ENCODE measurements at places on chromosomes 11 and 22.

DNA sequence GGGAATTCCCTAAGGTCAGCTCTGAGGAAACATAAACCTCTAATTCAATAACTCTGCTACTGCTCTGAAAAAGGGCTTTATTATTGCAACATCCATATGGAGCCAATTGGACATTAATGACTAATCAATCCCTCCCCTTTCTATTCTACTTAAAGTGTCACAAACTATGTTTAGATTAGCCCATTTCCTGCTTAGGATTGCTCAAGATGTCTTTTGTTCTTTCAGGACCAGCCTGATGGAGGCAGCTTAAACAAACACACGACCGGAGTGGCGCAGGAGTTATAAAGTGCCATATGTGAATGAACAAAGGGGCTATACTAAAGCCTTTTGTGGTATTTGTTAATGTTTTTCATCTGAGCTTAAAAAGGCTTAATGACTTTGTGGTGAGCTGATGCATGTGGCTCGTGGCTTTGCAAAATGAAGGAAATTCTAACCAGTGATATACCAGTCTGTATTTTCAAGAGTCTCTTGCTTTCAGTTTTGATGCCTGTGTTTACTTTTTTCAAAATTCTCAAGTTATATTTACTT is 354.4 kb downstream of the SOX6 start:
- no peak overlapping the region for H3K4me3 ChIP-seq
- peaks cover 3% of the 10 kb centered on the region for H3K4me1 ChIP-seq
- DNase-seq: no peak
- no peak overlapping the region for H3K27ac ChIP-seq

- peaks cover 25% of the 10 kb centered on the region for H3K4me1 ChIP-seq
- no peak overlapping the region for H3K4me3 ChIP-seq
Measured at GRCh38 chr11:69538854-69539253, 57.4 kb downstream of the LINC01488 start.

DNA sequence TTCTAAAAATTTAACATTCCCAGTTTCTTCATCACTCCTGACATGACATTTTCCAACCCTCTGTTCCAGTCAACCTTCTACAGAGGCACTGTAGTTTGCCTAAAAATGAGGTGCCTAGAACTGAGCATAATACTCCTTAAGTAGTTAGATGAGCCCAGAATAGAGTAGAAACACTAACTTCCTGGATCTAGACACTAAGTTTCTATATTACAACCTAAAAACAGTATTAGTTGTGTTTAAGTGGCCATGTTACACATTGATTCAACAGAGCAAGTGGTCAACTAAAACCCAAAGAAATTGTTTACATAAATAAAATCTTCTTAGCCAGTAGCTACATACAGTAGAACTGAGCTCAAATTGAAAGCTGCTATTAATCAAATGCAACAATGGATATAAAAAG is 1.3 kb downstream of the HPS5 start:
- DNase-seq: no peak
- no peaks in the 10 kb centered on the region for H3K36me3 ChIP-seq
- H3K27me3 ChIP-seq: no peaks in the 10 kb centered on the region

- peaks cover 63% of the 10 kb centered on the region for H3K4me1 ChIP-seq
- peak overlapping the region; percentile 40 for H3K27ac ChIP-seq
- no peak for DNase-seq
- no peaks in the 10 kb centered on the region for H3K36me3 ChIP-seq
- no peak overlapping the region for H3K4me3 ChIP-seq
Measured at GRCh38 chr11:3879216-3879966, 23.9 kb downstream of the STIM1 start.

- H3K27me3 ChIP-seq: no peaks in the 10 kb centered on the region
- H3K27ac ChIP-seq: no peak overlapping the region
- DNase-seq: no peak
- peaks cover 29% of the 10 kb centered on the region for H3K4me1 ChIP-seq
Measured at GRCh38 chr11:17387811-17388210, 648 bp downstream of the KCNJ11 start.

DNA sequence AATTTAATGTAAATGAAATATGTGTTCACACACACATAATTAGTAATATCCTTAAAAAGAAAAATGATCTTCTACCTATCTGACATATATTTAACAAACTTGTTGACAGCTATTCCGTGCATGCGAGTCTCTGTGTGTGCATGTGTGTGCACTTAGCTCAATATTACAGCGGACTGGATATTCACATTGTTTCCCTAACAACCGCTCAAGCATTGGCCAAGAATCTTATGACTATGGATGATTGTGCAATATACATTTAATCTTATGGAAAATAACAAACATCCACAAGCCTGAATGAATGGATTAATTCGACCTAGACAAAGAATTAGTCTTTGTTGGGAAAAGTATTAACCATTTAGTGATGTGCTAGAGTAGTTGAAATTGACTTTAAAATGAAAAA is 1078.6 kb downstream of the LRRC4C start:
- no peaks in the 10 kb centered on the region for H3K36me3 ChIP-seq
- no peaks in the 10 kb centered on the region for H3K27me3 ChIP-seq
- H3K4me1 ChIP-seq: no peaks in the 10 kb centered on the region
- H3K27ac ChIP-seq: no peak overlapping the region
- no peak overlapping the region for H3K4me3 ChIP-seq

- H3K27ac ChIP-seq: no peak overlapping the region
- H3K4me3 ChIP-seq: no peak overlapping the region
Measured at GRCh38 chr11:16512899-16513241, 156.5 kb upstream of the SOX6 start.

DNA sequence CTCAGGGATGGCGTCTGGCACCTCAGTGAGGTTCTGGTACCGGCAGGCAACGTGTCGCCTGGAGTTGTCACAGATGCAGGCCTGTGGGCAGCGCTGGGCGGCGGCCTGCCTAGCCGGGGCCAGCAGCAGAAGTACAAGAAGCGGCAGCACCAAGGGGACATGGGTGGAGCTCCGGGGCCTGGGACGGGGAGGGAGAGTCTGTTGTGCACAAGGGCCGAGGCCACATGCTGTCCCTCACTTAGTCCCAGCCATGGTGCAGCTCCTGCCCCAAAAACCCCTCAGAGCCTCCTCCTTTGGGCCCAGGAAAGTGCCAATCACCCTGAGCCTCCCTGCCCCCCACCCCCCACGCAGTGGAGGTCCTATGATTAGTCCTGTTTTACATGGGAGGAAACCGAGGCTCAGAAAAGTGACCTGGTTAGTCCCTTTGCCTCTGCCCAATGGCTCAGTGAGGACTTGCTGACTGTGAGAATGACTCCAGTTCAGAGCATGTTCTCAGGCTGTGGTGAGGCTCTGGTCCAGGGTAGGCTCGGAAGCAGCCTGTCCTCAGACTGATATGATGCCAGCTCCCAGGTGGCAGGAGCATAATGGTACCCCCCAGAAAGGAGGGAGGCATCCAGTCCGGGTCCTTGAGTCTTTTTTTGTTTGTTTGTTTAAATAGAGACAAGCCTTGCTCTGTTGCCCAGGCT is 1.1 kb downstream of the CHADL start:
- H3K4me3 ChIP-seq: no peak overlapping the region
- H3K36me3 ChIP-seq: no peaks in the 10 kb centered on the region
- H3K27me3 ChIP-seq: no peaks in the 10 kb centered on the region

DNA sequence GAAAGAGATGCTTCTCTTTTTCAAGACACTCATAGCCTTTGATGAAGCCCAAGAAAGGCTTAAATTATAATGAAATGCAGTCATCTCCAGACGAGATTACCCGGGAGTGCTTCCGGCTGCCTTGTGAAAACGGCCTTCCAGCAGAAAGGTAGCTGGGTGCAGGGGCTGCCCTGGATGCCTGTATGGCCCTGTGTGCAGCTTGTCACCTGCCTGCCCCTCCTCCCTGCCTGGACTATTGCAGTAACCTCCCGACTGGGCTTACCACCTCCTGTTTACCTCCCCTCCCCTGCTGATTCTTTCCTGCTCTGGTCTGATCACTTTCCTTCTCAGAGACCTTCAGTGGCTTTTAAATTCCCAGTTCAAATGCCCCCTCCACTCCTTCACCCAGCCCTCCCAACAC is 126.4 kb upstream of the SYT13 start:
- no peaks in the 10 kb centered on the region for H3K4me1 ChIP-seq
- no peak overlapping the region for H3K4me3 ChIP-seq
- H3K27me3 ChIP-seq: no peaks in the 10 kb centered on the region
- H3K36me3 ChIP-seq: no peaks in the 10 kb centered on the region

- no peaks in the 10 kb centered on the region for H3K27me3 ChIP-seq
- no peak overlapping the region for H3K4me3 ChIP-seq
- no peaks in the 10 kb centered on the region for H3K36me3 ChIP-seq
- peak; percentile 47 for DNase-seq
Measured at GRCh38 chr11:79466411-79466810, 25.6 kb upstream of the TENM4 start.

DNA sequence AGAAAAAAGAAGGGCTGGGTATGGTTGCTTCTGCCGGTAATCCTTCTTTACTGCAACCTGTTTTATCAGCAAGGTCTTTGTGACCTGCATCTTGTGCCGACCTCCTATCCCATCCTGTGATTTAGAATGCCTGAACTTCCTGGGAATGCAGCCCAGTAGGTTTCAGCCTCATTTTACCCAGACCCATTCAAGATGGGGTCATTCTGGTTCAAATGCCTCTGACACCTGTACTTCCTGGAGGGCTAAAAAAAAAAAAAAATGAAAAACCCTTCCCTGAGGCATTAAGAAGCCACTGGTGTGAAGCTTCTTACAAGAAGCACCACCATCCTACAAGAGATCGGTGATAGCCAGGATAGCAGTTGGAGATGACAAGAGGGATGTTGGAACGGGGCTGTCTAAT is 54.6 kb upstream of the TREH start:
- H3K4me1 ChIP-seq: no peaks in the 10 kb centered on the region
- no peak overlapping the region for H3K27ac ChIP-seq
- no peak for DNase-seq
- H3K27me3 ChIP-seq: peaks cover 5% of the 10 kb centered on the region

- no peak overlapping the region for H3K4me3 ChIP-seq
- DNase-seq: no peak
- no peaks in the 10 kb centered on the region for H3K27me3 ChIP-seq
- no peaks in the 10 kb centered on the region for H3K4me1 ChIP-seq
- no peaks in the 10 kb centered on the region for H3K36me3 ChIP-seq
Measured at GRCh38 chr11:120293038-120293800, 31.9 kb upstream of the TLCD5 start.

- H3K27me3 ChIP-seq: no peaks in the 10 kb centered on the region
- H3K36me3 ChIP-seq: no peaks in the 10 kb centered on the region
- DNase-seq: no peak
- H3K27ac ChIP-seq: peak overlapping the region; percentile 10
Measured at GRCh38 chr22:41096841-41097240, 4.4 kb downstream of the EP300 start.

- H3K4me3 ChIP-seq: no peak overlapping the region
- no peaks in the 10 kb centered on the region for H3K27me3 ChIP-seq
- no peaks in the 10 kb centered on the region for H3K36me3 ChIP-seq
- no peaks in the 10 kb centered on the region for H3K4me1 ChIP-seq
Measured at GRCh38 chr11:70500076-70500847, 101.9 kb downstream of the CTTN start.

GRCh38 chr11:19368726-19369375 is 128.1 kb upstream of the E2F8 start:
- H3K4me3 ChIP-seq: no peak overlapping the region
- H3K4me1 ChIP-seq: peaks cover 20% of the 10 kb centered on the region

GRCh38 chr22:28841111-28841510 is 40.7 kb upstream of the XBP1 start:
- no peaks in the 10 kb centered on the region for H3K36me3 ChIP-seq
- no peaks in the 10 kb centered on the region for H3K4me1 ChIP-seq
- H3K27me3 ChIP-seq: no peaks in the 10 kb centered on the region
- no peak overlapping the region for H3K27ac ChIP-seq

- no peak for DNase-seq
- H3K36me3 ChIP-seq: no peaks in the 10 kb centered on the region
- H3K4me3 ChIP-seq: no peak overlapping the region
- no peaks in the 10 kb centered on the region for H3K27me3 ChIP-seq
- H3K27ac ChIP-seq: no peak overlapping the region
Measured at GRCh38 chr11:12640926-12641849, 33.0 kb upstream of the TEAD1 start.

- no peak for DNase-seq
- H3K27ac ChIP-seq: peak overlapping the region; percentile 93
- H3K36me3 ChIP-seq: peaks cover 47% of the 10 kb centered on the region
- no peaks in the 10 kb centered on the region for H3K27me3 ChIP-seq
Measured at GRCh38 chr11:65525546-65526480, 930 bp downstream of the SCYL1 start.

DNA sequence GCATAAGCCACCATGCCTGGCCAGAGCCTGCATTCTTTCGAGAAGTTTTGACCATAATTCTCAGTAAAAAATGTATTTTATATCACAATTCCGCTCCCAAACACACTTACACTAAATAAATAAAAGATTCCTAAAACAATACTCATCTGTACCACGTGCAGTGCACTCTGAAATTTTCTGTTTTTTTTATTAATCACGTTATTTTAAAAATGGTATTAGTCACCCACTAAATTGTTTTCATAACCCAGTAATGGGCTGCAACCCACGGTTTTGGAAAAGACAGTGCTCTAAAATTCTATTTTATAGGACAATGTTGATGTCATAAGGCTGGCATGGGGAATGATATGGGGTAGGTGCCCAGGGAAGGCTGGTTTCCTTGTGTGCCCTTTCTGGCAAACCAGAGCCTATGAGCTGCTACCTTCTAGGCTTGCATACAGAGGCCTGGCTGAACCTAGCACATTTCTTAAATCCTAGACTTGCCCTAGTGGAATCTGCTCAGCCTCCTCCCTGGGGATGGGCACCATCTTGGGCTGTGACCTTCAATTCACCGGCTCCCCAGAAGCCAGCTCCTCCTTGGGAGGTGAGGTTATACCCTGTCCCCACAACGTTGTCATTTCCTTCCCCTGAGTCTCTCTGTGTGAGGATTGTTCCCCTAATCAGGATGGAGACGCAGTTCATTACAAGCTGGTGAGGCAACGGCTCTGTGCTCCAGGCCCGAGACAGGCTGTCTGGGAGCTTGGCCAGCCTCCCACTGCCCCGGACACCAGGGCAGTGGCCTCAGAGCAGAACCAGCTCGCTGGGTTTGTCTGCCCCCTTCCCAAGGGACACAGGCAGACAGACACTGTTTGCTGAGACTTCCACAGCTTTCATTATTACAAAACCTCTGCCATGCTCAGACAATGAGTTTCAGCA is 116.5 kb upstream of the NAV2 start:
- no peaks in the 10 kb centered on the region for H3K36me3 ChIP-seq
- no peak overlapping the region for H3K4me3 ChIP-seq
- H3K27me3 ChIP-seq: no peaks in the 10 kb centered on the region
- H3K4me1 ChIP-seq: peaks cover 28% of the 10 kb centered on the region
- DNase-seq: no peak

DNA sequence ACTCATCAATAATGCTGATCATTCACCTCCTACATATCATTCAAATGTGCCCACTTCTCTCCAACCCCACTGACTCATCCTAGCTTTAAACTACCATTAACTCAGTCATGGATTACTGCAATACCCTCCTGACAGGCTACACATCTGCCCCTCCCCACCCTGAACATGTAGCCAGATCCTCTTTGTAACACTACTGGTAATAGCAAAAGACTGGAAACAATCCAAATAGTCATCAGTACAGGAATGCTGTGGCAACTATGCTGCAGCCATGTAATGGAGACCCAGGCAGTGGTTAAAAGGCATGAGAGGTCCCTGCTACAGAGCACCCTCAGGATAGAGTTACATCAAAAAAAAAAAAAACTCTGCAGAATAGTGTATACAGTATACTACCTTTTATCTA is 16.6 kb downstream of the SLC43A3 start:
- H3K36me3 ChIP-seq: peaks cover 74% of the 10 kb centered on the region
- peaks cover 20% of the 10 kb centered on the region for H3K4me1 ChIP-seq
- H3K4me3 ChIP-seq: no peak overlapping the region
- no peak for DNase-seq

GRCh38 chr11:111378185-111378860 is 752 bp downstream of the POU2AF1 start:
- no peaks in the 10 kb centered on the region for H3K36me3 ChIP-seq
- peaks cover 12% of the 10 kb centered on the region for H3K4me1 ChIP-seq
- H3K27me3 ChIP-seq: no peaks in the 10 kb centered on the region
- H3K4me3 ChIP-seq: no peak overlapping the region
- DNase-seq: no peak
